ENCODE measurements at places on chromosomes 7 and 10. TPM values are rescaled to one million over a fixed set of nuclear protein-coding genes. Genes with fewer than 3 reads are reported as not detected.

DNA sequence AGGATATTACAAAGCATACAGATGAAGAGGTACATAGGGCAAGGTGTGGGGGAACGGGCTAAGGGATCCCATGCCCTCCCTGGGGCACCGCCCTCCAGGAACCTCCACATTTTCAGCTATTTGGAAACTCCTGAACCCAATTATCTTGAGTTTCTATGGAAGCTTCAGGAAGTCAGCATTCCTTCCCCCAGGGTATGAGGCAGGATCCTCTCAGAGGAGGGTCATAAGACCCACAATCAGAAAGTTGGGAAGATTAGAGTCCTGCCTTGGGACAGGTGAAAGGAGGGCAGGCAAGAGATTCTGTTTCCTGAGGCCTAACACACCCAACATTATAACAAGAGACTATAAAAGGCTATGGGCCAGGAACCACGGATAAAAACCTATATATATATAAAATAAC is 98.0 kb downstream of the RALA start:
- no peak for DNase-seq

The ZCWPW1 gene
- 3.7 TPM for total RNA-seq

GRCh38 chr7:69277366-69277765 is 320.9 kb upstream of the AUTS2 start:
- DNase-seq = no peak

The LRRC18 gene
- not detected for total RNA-seq

The GDF10 gene
- 0.36 TPM for total RNA-seq

DNA sequence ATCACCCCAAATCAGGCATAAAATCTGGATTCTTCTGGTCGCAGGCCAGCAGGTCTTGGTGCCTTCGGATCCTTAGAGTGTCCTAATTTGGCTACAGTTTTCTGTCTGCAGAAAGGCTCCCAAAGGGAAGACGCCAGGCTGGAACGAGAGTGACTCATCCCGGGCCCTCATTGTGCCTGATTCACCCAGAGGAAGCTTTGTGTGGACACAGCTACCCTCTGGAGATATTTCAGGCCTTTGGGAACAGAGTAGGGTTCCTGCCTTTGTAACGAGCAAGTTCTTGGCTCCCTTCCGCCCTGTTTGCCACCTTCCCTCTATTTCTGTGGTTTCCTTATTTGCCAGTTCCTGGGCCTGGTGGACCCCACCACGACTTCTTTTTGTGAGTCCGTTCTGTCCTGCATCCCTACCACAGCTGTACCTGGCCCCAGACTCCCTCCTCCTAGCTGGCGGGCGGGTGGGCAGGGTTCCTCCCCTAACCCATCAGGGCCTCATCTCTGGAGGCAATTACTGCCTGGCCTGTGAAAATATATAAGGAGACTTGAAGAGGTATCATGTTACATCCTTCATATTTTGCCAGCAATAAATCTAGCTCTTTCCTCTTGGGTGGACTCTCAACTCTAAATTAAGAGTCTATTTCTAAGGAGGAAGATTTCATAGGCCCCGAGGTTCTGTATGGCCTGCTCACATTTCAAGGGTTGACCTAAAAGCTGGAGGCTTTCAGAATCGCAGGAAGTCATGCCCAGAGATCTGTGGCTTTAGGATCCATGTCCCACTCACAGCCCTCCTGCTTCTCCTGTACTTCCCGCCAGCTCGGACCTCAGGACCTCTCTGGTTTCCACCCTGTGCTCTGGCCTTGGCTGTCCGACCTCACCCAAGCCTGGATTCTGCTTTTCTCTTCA is 219.2 kb upstream of the ZNF32 start:
- DNase-seq = no peak

The RABGEF1 gene
- 28.6 TPM for total RNA-seq

GRCh38 chr7:108613147-108613948 is 43.7 kb downstream of the DNAJB9 start:
- no peak for DNase-seq

GRCh38 chr10:58896229-58896628 is 280.2 kb upstream of the PHYHIPL start:
- DNase-seq = no peak

The ACTL6B gene
- not detected for total RNA-seq

The RADIL gene
- total RNA-seq = 2.1 TPM

- no peak for DNase-seq
Measured at GRCh38 chr10:46277840-46278239, 9.0 kb upstream of the ANTXRL start.

Data from gastrocnemius medialis (tissue), 4 donors.